ENCODE measurements at places on chromosomes 12 and 14.

DNA sequence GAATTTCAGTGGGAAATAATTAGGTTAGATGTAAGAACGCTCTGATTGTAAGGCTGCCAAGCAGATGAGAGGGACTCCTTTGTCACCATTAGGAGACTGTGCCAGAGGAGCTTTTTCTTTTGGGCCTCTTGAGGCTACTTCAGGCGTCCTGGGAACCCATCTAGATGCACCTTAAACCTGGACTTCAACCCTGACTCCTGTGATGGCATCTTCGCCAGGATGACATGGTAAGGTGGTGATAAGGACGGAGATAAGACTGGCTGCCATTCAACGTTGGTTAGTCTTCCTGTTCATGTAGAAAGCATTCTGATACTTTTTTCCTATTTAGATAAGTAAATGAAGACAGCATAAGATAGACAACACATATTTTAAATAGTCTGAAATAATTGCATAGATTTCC is 36.3 kb downstream of the STK38L start:
- no peak for DNase-seq

- no peak for DNase-seq
Observed at GRCh38 chr12:3752741-3753486, at the start of gene CRACR2A. CRACR2A (minus strand) TSS chr12:3753109; CDS start chr12:3696999, 56,110 bp downstream.

DNA sequence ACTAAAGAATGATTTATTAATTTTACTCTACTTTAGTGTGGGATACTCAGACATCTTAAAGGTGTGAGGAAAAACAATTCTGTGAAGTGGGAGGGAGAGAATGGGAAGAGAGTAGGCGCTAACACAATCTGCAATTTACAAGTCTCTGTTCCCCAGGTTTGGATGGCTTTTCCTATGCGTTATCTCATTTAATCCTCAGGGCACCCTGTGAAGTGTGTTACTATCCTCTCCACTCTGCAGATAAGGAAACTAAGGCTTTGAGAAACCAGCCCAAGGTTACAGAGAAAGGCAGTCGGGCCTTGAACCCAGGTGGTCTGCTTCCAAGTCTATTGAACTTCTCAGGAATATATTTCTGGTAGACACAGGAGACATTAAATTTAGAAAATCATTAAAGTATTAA is 36.2 kb upstream of the TUBA1C start:
- DNase-seq: no peak

- DNase-seq: no peak
Observed at GRCh38 chr14:77923131-77923936, 123.4 kb downstream of the ADCK1 start.

DNA sequence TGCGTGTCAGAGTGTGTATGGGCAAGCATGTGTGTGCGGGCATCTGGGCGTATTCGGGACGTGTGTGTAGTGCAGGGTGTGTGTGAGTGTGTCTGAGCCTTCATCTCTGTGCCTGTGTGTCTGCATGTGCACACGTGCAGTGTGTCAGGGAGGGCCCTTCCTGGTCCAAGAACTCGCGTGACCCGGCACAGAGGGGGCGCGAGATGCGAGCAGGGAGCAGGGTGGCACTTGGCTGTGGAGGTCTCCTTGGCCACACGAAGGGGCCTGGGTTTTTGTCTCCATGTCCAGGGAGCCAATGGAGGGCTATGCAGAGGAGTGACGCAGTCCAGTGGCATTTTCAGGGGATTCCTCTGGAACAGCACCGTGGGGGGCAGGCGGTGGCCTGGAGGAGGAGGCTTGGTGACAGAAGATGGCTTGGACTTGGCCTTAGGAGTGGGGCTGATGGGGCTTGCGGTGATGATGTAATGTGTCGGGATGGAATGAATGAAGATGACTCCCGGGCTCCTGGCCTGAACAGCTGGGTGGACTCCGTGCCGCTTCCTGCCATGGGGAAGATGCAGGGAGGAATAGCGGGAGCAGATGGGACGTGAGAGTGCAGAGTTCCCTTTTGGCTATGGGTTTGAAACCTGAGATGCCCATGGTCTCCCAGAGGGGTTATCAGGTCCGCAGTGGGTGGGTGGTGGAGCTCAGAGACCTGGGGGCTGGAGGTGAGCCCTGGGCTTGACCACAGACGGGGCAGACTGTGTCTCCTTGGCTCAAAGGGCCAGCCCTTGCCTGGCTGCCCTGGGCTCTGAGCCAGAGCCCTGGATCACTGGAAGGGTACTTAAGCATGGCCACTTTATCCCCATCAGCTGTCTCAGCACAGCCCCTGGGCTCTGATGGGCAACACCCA is 208.3 kb downstream of the PHETA1 start:
- no peak for DNase-seq

- no peak for DNase-seq
Observed at GRCh38 chr14:90995785-90996184, 64.7 kb downstream of the RPS6KA5 start.

- DNase-seq: no peak
Observed at GRCh38 chr12:108572166-108572790, 9.9 kb downstream of the ISCU start.

- DNase-seq: no peak
Observed at GRCh38 chr12:95368931-95369330, 105.0 kb upstream of the METAP2 start.

DNA sequence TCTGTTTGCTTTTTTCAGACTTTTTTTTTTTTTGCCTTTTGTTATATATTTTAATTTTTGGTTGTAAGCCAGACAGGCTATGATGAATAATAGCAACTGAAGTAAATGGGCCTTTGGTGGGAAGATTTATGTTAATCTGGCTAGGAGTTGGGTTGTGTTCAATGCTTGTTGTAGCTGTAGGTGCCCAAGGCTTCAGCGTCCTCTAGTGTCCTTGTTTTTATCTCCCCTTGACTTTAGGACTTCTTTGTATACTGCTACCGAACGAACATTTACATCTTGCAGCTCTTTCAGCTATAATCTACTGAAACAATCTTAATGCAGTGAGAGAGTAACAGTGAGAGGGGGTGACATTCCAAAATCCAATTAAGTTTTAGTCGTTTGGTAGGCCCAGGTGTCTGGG is 848.4 kb upstream of the FBXO33 start:
- no peak for DNase-seq

- no peak for DNase-seq
Observed at GRCh38 chr14:90830931-90831701, 14.9 kb upstream of the TTC7B start.

DNA sequence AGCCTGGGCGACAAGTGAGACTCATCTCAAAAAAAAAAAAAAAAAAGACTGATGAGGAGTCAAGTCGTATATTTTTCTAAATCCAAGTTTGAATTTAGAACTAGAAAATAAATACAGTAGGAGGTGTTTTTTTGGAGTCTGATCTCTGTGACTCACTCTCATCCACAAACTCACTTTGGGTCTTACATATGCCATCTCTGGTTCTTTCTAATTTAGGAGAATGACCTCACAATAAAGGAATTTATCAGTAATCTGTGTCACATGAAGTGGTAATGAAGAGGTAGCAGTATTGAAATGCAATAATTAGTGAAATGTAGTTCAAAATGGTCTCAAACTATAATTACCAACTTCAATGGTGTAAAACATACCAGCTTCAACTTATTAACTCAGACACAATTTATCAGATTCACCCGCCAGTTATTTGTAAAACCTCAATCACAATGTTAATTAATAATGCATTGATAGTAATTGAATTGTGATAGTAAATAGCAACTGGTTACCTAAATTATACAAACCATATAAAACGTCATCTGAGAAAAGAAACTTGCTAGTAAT is 4.4 kb upstream of the CFL2 start:
- DNase-seq: no peak

DNA sequence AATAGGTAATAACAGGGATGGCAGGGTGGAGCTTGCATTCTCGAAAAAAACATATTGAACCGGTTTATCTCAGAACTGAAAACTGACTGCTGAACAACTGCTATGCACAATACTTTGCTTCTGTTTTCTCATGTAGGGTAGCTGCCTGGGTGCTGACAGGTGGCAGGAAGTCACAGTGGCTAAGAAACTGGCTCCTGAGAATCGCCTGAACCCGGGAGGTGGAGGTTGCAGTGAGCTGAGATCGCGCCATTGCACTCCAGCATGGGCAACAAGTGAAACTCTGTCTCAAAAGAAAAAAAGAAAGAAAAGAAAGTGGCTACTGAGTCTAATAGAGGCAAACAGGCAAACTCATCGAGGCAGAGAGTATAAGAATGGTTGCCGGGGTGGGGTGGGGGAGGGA is 113.1 kb downstream of the CCDC60 start:
- DNase-seq: no peak

DNA sequence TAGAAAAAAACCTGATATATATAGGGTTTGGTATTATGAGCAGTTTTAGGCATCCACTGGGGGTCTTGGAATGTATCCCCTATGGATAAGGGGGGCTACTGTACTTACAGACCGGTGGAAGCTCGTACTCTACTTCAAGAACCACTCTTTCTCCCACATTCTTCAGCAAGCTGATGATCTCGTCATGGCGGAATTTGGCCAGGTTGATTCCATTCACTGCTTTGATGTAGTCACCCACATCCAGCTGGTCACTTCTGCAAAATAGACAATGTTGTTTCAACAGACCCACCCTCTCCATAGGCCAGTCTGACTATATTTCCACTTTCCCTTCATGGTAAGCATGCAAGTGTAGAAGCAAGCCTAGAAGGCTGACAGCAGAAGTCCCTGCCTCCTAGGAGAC is 139.9 kb downstream of the GRIP1 start:
- no peak for DNase-seq

DNA sequence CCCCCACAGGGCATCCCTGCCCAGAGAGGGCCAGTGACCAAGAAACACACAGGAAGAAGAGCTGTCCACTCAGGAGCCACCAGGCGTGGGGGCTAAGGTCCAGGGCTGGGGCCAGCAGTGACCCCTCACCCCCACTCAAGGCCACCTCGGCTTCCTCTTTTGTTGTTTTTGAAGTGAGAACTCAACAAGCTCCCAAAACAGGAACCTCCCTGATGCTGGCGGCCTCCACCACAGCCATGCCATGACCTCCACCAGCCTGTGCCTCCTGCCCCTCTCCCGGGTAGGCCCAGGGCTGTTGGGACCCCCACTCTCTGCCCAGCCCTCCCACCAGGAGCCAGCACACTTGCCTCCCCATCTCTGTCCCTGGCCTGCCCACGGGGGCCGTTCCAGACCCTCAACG is 7.8 kb downstream of the AKT1 start:
- no peak for DNase-seq

DNA sequence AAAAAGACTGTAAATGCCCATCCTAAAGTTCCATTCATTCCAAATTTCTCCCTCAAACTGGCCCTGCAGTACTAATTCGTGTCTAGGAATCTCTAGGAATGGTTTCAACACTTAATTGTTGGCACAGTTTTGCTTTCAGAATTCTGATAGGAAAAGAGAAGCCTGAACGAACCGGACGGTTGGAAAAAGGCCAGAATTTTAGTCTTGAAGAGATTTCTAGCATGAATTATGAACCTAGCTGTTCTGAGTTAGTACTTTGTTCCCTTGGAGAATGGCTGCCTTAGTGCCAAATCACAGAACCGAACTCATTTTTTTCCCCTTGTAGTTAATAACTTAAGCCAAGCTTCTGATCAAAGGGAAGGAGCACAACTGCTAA is 262.6 kb downstream of the ADAMTS20 start:
- DNase-seq: no peak

GRCh38 chr14:90839889-90840266 is 23.6 kb upstream of the TTC7B start:
- DNase-seq: no peak

- no peak for DNase-seq
Observed at GRCh38 chr12:121198949-121199348, 11.0 kb upstream of the P2RX4 start.

- DNase-seq: no peak
Observed at GRCh38 chr14:92122351-92122677, 545 bp downstream of the CPSF2 start.

GRCh38 chr14:72433511-72433910 is 460.4 kb downstream of the DPF3 start:
- no peak for DNase-seq

DNA sequence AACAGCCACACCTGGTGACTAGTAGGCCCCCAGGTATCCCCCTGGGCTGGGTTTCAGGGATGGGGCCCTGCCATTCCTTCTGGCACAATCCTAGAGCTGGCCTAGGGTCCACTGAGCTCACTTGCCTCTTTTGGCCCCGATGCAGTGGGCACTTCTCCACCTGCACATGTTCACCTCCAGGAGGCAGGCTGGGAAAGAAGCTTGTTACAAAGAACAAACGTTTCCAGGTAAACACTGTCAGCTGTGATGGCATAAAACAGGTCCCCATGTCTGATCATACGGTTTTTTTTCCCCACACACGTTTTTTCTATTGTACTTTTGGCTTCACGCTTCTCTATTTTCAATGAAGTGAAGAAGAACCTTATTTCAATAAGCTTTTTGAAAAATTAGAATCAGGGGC is 15.8 kb upstream of the HVCN1 start:
- DNase-seq: no peak

DNA sequence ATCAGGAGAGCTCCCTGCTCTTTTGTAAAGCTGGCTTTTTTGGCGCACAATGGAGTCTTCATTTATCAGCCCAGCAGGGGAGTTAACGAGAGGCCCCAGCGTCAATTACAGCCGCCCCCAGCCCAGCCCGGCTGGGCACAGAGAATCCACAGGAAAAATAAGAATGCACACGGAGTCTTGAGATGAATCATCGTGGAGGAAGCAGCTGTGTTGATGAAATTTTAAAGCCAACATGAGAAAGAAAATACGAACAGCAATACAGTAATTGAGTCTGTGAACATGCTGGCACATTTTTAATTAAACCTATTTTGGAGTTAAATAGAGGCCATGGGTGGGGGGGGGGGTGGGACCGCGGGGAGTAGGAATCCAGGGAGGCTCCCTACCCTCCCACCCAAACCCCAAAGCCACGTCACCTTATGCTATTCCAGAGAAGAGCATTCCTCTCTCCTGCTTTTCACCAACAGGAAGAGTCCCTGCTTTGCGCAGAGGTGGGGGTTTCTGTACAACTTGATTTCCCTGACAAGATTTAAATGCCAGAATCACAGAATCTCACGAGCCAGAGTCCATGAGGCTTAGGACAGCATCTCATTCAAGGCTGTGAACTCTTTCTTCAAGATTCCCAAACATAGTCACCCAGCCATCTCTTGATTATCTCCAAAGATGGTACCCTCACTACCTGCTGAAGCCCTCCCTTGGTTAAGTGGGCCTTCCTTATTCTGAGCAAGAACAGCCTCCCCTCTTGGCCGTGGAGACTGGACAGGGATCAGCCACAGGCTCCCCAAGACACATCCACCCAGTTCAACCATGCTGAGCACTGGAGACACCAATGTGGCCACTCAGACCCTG is 50.3 kb downstream of the CCNK start:
- DNase-seq: no peak

DNA sequence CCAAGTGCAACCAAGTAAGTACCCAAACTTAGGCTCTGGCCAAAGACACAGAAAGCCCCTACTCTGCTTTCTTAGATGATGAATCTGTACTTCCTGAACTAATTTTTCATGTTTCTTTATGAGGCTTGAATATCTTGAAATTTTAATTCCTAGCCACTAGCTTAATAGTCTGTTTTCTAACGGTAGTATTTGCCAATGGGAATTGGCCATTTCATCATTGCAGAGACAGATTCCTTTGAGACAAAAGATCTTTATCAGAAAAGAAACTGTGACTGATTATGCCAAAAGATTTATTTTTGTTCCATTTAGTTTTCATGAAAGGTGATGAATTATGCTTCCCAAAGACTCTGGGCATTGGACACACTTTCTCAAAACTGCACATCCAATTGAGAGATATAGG is 48.7 kb downstream of the DAD1 start:
- no peak for DNase-seq

GRCh38 chr12:48191096-48191495 is 7.7 kb downstream of the CCDC184 start:
- no peak for DNase-seq
